ENCODE measurements at places on chromosomes 16 and 17. TPM values are rescaled to one million over a fixed set of nuclear protein-coding genes. Genes with fewer than 3 reads are reported as not detected.

The MT1E gene
- total RNA-seq: 1,068 TPM

The KRT40 gene
- total RNA-seq: not detected

The SLC39A11 gene
- total RNA-seq: 35.4 TPM

The CLDN7 gene
- total RNA-seq: not detected

GRCh38 chr16:309476-309875, 26.5 kb downstream of the PDIA2 start:
- no peak overlapping the region for H3K4me3 ChIP-seq
- H3K4me1 ChIP-seq: no peaks in the 10 kb centered on the region
- H3K27ac ChIP-seq: no peak overlapping the region
- H3K27me3 ChIP-seq: no peaks in the 10 kb centered on the region

- H3K27ac ChIP-seq: no peak overlapping the region
- no peak for DNase-seq
- H3K36me3 ChIP-seq: peaks cover 9% of the 10 kb centered on the region
- no peaks in the 10 kb centered on the region for H3K4me1 ChIP-seq
Observed at GRCh38 chr17:46916211-46916610, 6.7 kb upstream of the GOSR2 start.

DNA sequence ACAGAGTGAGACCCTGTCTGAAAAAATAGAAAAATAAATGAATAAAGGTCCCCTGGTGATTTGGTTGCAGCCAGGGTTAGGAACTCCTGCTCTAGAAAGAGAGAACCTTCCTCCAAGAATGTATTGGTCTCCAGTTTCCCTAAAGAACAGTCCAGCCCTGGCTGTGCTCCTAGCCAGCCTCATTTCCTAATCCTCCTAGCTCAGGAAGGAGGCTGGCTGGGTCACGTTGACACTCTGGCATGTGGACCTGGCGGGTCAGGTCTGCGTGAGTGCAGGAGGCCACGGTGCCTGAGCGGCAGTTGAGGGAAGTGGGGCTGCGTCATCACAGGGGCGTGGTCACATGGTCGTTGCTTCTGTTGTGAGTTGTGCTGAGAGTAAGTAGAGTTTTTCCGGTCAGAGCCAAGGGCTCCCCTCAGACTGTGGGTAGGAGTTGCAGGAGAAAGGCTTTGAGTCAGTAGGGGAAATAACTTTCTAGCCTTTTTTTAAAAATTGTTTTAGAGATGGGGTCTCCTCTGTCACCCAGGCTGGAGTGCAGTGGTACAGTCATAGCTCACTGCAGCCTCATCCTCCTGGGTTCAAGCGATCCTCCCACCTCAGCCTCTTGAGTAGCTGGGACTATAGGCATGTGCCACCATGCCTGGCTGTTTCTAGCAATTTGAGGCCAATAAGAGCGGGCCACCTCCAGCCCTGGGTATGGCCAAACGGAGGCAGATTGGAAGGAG, 194.0 kb upstream of the CIBAR2 start:
- no peaks in the 10 kb centered on the region for H3K27me3 ChIP-seq
- peaks cover 64% of the 10 kb centered on the region for H3K4me1 ChIP-seq
- H3K27ac ChIP-seq: peak overlapping the region; percentile 89
- peak; percentile 85 for DNase-seq
- H3K36me3 ChIP-seq: no peaks in the 10 kb centered on the region
- H3K4me3 ChIP-seq: no peak overlapping the region

The RGS9 gene
- 11.7 TPM for total RNA-seq

The MT4 gene
- total RNA-seq: not detected

GRCh38 chr17:57650548-57650947, 94.6 kb downstream of the CCDC182 start:
- no peak for DNase-seq
- H3K27me3 ChIP-seq: no peaks in the 10 kb centered on the region
- no peaks in the 10 kb centered on the region for H3K36me3 ChIP-seq
- H3K27ac ChIP-seq: no peak overlapping the region

The FBXW10B gene
- not detected for total RNA-seq

The TMIGD1 gene
- total RNA-seq: not detected

The PLEKHH3 gene
- total RNA-seq: 37.5 TPM

Measured in tibial nerve (tissue), 4 donors.